ENCODE measurements at places on chromosomes 11 and 22.

- no peak for DNase-seq
Measured at GRCh38 chr11:76850815-76851214, 9.9 kb upstream of the ACER3 start.

- DNase-seq = no peak
Measured at GRCh38 chr11:10927538-10927937, 69.7 kb upstream of the ZBED5 start.

- no peak for DNase-seq
Measured at GRCh38 chr11:2325719-2326118, 23.9 kb downstream of the TSPAN32 start.

DNA sequence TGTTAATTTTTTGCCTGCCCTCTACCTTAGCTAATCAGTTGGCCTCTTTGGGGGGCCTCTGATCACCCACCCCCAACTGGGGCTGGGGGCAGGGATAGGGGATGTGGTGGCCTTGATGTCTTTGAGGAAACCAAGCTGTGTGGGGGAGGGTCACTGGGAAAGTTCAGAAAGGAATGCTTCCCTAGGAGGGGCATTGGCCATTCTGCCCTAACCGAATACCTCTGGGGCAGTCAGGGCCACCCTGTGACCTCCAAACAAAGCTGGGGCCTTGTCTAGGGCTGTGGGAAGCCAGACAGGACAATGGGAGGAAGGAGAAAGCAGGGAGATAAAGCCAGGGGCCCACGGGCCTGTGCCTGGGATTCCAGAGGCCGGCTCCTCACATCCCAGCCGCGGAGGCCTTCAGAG, 97.5 kb downstream of the TSPAN18 start:
- no peak for DNase-seq

DNA sequence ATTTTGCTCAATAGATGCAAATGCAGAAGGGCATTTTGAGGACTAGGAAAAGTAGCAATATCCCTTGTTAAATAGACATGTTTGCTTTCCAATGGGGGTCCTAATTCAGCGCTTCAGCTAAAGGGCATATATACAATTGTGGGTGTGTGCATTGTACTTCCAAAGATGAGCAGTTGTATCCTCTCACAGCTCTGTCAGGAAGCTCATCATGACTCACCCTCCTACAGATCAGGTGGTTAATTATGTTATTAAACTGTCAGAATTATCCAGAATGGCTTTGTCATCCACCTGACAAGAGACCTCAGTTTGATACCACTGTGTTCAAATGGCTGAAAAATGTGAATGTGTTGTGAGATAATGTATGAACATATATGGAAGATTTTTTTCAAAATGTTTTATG, 252.2 kb upstream of the MTNR1B start:
- DNase-seq = no peak

Measured in pons (tissue), 1 donor.